A172 (cell line): ENCODE measurements at places on chromosomes 16 and 17.

- no peak for DNase-seq
Measured at GRCh38 chr16:66714654-66715307, 18.2 kb upstream of the CMTM4 start.

GRCh38 chr17:18916816-18917500 is 35.0 kb upstream of the SLC5A10 start:
- DNase-seq, result peak; percentile 50

GRCh38 chr16:82681592-82681991 is 54.8 kb downstream of the CDH13 start:
- no peak for DNase-seq

DNA sequence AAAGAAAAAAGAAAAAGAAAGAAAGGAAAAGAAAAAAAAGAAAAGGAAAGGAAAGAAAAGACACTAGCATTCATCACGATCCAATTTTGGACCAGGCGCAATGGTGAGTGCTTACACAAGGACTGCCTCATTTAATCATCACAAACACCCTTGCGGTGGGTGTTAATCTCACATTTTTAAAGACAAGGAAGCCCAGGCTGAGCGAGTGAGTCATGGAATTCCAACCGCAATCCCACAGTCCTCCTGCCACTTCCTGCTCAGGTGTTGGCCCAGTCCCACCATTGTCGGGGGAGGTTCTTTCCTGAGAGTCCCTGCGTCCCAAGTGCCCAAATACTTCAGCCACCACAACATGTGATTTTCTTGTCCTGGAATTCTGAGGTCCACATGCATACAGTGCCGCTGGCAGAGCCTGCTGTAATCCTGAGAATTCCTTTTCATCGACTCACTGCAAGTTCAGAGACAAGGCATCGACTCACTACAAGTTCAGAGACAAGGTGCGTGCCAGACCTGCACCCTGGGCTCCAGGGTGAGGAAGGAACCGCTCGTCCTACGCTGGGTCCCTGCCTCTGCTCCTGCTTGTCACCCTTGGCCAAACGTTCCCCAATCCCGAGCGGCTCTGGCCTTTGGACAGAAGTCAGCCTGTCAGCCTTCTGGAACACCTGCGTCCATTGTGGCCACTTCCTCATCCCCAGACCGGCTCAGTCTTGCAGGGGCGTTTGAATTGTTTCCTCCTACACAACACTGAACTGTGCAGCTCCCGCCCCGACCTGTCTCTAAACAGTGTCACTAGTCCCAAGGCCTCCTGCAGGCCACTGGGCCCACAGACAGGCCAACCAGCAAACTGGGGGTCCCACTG is 5.8 kb downstream of the ZG16B start:
- peak; percentile 100 for DNase-seq

- no peak for DNase-seq
Measured at GRCh38 chr17:48755356-48755755, 26.8 kb upstream of the HOXB13 start.

DNA sequence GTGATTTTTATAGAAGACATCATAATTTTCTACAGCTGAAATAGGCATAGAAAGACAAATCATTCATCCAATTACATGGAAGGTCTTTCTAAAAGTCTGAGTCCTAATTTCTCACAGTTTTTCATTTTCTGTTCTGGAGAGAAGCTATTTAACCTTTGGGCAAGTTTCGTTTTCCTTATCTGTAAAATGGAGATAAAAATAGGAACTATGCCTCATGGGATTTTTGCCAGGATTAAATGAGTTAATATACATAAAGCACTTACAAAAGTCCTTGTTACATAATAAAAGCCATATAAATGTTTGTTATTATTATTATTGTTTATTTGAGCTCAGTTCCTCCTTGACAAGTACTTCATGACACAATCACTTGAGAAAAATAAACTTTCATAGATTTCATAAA is 121.4 kb downstream of the SKAP1 start:
- no peak for DNase-seq

DNA sequence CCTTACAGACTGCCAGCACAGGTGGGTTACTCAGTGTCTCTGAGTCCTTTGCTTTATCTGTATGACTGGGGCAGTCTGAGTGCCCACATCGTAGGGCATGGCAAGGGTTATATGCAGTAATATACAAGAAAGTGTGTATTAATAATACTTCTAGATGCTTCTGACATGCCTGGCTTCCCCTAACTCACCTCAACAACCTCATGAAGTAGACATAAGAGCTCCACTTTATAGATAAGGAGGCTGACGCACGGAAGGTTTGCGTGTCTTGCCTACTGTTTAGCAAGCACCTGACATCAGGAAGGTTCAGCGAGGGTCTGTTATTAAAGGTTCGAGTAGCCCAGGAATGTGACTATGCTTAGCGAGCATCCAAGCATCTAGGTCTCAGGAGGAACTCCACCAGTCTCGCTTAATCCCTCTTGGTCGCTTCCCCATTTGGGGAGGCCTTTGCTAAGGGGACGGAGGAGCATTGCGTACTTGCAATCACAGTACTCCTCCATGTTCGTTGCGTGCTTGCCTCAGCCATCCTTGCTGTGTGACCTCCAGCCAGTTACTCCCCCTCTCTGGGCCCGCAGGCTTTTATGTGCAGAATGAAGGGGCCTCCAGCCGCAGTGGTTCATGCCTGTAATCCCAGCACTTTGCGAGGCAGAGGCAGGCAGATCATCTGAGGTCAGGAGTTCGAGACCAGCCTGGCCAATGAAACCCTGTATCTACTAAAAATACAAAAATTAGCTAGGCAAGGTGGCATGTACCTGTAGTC is 1.6 kb downstream of the KCNG4 start:
- DNase-seq, result no peak

DNA sequence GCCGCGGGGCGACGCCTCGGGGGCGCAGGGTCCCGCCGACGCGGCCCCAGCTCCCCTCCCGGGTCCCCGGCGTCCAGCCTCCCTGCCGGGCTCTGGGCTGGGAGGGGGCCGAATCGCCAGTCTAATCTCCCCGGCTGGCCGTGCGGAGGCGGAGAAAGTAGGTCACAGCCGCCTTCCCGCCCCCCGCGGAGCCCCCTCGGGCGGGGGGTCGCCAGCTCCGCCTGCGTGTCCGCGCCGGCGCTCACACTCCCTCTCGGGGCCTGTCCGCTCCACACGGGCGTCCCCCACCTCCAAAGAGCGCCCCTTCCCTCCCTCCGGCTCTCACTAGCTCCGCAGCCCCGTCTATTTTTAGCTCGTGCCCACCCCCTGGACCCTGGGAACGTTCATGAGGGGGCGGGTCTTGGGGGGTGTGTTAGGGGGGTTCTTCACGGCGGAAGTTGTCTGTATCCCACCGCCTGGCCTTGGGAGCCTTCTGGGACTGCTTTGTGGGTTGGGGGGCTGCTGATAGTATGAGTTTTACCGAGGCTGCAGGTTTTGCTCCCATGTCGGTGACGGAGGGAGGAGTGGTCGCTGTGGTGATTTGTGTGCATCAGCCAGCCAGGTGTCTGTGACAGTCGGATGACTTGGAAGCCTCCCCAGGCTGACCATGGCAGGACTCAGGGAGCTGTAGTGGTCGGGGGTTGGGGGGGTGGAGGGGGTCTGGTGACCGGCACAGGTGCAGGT is 1.1 kb downstream of the ATP1B2 start:
- no peak for DNase-seq

- DNase-seq, result peak; percentile 42
Measured at GRCh38 chr17:83193336-83194185, 114.2 kb downstream of the METRNL start.

DNA sequence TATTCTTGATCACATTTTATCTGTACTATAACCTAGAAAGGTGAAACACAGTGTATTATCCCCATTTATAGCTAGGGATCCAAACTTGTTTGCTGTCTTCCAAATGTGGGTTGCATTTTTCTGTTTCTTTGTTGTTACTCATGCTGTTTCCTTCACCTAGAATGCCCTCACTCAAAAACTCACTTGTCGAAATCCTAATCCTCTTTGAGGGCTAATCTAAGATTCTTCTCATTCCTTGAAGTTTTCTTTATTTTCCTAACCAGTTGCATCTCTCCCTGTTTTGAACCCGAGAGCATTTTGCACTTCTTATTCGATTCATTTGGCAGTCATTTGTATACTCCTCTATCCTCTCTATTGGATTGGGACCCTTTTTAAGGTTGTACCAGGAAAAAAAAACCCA is 9.6 kb downstream of the CALCOCO2 start:
- DNase-seq, result no peak

DNA sequence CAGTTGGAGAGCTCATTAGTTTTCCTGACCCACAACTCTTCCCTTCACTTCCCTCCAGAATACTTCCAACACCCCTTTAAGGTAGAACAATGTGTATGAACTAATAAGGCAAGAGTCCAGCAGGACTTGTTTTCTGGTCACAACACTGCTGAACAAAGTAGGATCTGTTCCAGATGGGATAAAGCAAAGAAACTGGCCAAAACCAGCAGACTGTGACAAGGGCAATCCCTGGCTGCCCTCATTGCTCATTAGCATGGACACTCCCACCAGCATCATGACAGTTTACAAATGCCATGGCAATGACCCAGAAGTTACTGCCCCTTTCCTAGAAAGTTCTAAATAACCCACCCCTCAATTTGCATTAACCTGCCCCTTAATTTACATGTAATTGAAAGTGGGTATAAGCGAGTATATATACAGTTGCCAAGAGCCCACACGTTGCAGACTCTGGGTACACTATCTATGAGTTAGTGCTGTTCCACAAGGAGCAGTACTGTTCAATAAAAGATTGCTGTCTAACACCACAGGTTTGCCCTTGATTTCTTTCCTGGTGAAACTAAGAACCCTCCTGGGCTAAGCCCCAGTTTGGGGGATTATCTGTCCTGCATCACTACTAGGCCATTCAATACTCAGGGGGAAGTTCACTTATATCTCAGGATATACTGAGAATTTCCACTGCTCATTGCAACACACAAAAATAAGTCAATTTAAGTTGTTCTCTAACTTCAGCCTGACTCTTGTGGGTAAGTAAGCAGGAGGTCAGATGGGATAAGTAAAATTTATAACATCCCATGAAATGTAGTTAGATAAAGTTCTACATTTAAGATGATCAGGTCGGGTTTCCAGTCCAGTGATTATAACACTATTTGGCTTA is 82.3 kb downstream of the SSH2 start:
- DNase-seq, result no peak

DNA sequence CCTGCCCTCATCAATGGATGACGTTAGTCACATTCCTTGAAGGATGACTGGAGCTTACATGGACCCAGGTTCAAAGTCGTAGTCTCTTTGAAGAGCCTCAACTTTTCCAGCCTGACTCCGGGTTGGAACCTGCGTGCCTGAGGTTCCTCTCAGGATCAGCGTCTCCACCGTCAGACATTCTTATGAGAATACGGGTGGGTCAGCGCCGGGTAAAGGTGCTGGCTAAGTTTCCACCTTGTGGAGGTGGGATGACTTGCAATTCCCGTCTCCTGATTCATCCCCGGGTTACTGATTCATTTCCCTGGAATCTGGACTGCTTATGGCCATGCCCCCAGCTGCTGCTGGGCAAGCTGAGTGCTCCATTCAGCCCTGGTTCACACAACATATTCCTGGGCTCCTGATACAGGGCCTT is 38.9 kb upstream of the CMIP start:
- peak; percentile 97 for DNase-seq

DNA sequence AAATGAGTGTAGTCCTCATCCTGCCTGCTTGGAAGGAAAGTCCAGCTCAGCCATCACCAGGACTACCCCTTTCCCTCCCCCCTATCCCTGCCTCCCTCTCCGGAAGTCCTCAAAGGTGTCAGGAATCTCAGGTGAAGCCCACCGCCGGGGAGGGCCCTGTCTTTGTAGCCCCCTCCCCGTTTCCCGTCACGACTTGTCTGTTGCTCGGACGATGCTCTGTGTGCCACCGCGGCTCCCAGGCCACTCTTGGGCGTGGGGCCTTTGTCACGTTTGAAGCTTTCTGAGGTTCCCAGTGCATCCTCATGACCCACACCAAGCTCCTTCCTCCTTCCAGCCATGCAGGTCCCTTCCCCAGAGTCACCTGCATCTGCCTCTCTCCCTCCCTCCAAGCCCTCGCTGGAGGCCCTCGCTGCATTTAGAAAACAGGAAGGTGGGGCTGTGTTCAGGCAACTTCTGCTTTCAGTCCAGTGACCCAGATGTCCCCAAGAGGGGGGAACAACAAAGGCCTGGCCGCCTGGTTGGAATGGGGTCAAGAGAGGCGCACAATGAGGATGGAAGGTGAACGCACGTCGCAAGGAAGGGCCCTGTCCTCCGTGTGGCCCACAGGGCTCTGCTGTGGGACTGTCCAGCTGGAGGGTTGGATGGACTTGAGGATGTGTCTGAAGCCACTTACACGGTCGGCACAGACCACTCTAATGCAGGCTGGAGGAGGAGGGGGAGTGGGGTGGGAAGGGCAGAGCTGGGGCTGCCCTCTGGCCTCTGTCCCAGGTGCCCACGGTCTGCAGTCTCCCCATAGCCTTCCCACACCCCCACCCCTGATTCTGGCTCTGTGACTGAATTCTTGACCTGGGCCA is 59.9 kb downstream of the OR1D5 start:
- DNase-seq, result no peak

GRCh38 chr17:50609380-50610074 is 25.2 kb upstream of the ABCC3 start:
- DNase-seq, result no peak

DNA sequence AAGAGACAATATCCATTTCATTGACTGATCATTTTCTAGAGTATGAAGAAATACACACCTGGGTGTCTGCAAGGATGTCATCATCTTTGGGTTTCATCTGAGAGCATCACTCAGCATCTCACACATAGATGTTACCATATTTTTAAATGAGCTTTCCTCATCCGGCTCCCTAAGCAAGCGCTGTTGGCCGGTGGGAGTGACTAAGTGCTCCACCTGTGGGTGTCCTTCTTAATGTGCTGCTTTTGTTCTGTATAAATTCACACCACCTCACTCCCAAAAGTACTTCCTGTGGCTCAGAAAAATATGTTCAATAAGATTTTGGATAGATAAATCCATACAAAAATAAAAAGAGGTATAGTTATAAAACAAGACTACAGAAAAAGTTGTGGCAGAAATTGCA is 7.4 kb downstream of the SSTR2 start:
- DNase-seq, result no peak

DNA sequence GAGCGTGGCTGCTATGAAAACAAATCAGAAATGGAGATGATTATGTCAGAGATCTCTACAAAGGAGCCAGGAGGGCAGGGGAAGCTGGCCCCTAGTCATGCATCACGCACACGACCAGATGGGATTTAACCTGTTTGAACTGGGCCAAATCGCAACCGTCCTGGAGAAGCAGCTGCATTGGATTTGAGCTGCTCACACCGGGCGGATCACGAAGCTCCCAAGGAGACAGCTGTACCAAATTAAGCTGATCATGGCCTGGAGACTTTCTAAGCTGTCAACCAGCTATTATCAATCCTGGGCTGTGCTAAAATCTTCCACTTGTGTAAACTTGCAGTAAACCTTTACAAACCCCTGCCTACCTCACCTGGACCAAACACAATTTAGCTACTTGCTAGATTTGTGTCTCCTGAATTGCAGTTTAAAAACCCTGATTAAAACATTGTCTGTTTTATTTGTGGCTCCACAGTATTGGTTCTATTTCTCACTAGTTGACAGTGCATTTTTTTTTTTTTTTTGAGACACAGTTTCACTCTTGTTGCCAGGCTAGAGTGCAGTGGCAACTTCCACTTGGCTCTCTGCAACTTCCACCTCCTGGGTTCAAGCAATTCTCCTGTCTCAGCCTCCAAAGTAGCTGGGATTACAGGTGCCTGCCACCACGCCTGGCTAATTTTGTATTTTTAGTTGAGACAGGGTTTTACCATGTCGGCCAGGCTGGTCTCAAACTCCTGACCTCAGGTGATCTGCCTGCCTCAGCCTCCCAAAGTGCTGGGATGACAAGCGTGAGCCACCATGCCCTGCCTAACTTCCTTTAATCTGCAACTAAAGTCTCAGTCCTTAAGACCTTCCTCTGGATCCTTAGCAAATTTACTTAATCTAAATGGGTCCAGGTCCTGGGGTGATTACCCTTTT is 98.3 kb upstream of the GRIN2A start:
- no peak for DNase-seq

GRCh38 chr17:17810895-17811248 is 25.9 kb downstream of the SREBF1 start:
- no peak for DNase-seq
